ENCODE measurements at places on chromosomes 3 and 15.

DNA sequence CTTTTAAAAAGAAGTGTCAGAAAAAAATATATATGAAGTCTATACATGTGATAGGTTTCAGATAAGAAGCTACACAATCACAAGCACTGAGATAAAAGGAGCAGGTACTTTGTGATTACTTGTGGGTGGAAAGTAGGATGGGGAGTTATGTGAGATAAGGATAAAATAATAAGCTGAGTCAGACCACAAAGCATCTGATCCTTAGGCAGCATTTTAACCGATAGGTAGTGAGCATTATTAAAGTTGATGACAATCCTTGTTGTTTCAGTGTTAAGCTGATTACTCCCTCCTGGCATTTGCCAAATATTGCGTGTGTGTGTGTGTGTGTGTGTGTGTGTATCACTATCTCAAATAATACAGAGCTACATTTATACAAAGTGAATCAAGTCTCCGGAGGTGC, 483.1 kb downstream of the NAALADL2 start:
- no peaks in the 10 kb centered on the region for H3K27me3 ChIP-seq
- H3K4me1 ChIP-seq, result no peaks in the 10 kb centered on the region
- DNase-seq, result no peak
- H3K36me3 ChIP-seq, result no peaks in the 10 kb centered on the region
- H3K4me3 ChIP-seq, result no peak overlapping the region

DNA sequence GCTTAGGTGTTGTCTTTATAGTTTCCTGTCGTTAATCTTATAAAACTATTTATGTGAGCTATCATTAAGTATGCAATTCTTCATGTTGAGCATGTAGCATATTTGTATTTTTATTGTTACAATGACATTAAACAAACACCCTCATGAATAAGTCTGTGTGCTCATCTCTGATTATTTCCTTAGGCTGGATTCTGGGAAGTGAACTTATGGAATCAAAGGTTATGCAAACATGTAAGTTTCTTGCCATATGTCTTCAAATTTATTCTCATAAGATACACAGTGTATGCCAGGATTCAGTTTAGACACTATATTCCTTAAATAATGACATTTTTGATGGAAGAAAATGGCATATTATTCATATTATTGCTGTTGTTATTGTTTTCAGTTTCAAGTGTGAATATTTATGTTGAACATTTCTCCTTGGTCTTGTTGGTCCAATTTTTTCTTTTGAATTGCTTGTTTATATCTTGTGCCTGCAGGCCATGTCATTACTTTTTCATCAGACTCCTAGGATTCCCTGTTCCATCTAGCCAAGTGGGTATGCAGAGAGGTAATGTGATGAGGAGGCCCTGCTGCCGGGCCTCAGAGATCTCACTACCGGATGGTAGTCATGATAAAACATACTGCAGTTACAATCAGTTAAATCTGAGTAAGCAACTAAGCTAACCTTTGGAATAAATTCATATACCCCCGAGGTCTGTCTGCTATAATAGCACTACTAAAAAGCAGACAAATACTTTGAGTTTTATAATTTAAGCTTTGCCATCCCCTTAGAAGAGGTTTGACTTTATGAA, 684.3 kb upstream of the SGO1 start:
- H3K27me3 ChIP-seq, result no peaks in the 10 kb centered on the region
- H3K36me3 ChIP-seq, result peaks cover under 1% of the 10 kb centered on the region
- H3K4me3 ChIP-seq, result no peak overlapping the region
- no peak for DNase-seq
- no peaks in the 10 kb centered on the region for H3K4me1 ChIP-seq

DNA sequence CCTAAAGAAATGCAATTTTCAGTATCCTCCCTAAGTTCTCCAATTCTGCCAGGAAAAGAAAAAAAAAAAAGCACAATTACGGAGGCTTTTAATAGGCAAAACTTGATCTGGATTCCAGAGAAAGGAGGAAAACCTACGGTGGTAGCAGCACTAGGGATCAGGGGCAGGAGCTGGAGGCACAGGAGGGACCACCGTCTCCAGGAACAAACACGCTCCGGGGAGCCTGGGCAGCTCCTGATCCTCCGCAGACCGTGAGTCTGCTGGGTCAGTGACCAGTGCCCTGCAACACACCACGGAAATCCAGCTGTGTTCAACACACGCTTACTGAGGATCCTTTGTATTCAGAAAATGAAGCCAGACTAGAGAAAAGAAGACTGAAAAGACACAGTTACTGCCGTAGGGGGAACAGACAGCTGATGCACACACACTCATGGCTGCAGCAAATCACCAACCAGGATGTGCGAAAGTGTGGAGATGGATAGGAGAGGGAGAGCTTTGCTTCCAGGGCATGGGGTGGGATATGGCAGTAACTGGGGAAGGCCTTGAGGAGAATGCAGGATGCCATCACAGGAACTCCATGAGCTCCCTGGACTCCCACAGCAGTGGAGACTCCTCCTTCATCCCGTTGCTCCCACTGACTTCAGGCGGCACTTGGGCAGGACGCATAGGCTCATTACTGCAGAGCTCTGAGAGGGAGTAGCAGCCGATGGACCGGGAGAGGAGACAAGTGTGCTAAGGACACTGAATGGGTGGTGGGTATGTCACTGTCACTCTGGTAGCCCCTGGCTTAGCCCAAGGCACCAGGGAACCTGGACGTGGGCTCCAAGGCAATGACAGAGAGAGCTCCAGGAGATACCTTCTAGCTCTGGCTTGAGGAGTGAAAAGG, 167.0 kb downstream of the ATP10A start:
- no peak overlapping the region for H3K4me3 ChIP-seq
- H3K4me1 ChIP-seq, result no peaks in the 10 kb centered on the region
- no peak overlapping the region for H3K27ac ChIP-seq
- no peaks in the 10 kb centered on the region for H3K27me3 ChIP-seq
- H3K36me3 ChIP-seq, result peaks cover 33% of the 10 kb centered on the region

DNA sequence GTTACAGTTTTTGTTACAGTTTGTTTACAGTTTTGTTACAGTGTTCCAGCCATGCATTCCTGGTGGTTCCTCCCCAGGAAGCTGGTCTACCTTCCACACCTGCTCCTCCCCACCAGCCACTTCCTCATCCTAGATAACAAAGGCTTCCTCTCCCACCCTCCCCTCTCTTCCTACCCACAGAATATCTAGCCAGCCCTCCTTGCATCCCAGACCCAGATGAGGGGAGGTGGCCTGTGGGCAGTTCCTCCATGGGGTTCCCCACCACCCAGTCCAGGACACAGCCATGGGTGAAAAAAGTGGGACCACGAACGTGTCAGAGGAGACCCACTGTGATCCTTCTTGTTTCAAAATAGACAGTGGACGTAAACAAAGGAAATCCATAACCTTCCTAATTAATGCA, 122.8 kb upstream of the ABHD17C start:
- H3K4me1 ChIP-seq, result no peaks in the 10 kb centered on the region
- H3K27ac ChIP-seq, result no peak overlapping the region
- no peak overlapping the region for H3K4me3 ChIP-seq
- DNase-seq, result no peak
- peaks cover 9% of the 10 kb centered on the region for H3K27me3 ChIP-seq

GRCh38 chr15:92062505-92062904, 209.0 kb downstream of the SLCO3A1 start:
- no peaks in the 10 kb centered on the region for H3K27me3 ChIP-seq
- H3K4me3 ChIP-seq, result no peak overlapping the region
- no peaks in the 10 kb centered on the region for H3K4me1 ChIP-seq
- DNase-seq, result no peak
- H3K36me3 ChIP-seq, result no peaks in the 10 kb centered on the region

- H3K4me1 ChIP-seq, result no peaks in the 10 kb centered on the region
- DNase-seq, result no peak
- H3K36me3 ChIP-seq, result no peaks in the 10 kb centered on the region
- no peak overlapping the region for H3K4me3 ChIP-seq
- no peaks in the 10 kb centered on the region for H3K27me3 ChIP-seq
Measured at GRCh38 chr3:94616833-94617232, 554.0 kb downstream of the NSUN3 start.

GRCh38 chr3:181458857-181459256, 252.9 kb upstream of the SOX2 start:
- no peak overlapping the region for H3K27ac ChIP-seq
- no peaks in the 10 kb centered on the region for H3K4me1 ChIP-seq
- no peaks in the 10 kb centered on the region for H3K36me3 ChIP-seq

GRCh38 chr15:99282121-99282520, 30.8 kb downstream of the LRRC28 start:
- peaks cover 55% of the 10 kb centered on the region for H3K4me1 ChIP-seq
- peaks cover 18% of the 10 kb centered on the region for H3K36me3 ChIP-seq
- no peak for DNase-seq

DNA sequence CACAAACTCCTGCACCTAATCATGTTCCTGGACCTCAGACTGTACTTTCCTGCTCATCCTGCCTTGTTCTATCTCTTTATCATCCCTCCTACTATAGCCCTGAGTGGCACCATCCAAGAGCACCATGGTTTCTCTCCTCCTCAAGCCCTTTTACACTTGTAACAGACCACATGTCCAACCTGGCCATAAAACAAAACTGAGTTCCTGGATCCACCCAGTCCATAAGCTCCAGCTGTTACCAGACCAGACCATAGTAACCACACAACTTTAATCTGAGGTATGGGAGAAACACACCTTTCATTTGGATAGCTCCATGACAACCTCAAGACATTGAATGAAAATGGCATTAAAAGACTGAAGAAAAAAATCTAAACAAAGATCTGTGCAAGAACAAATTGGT, 9.1 kb downstream of the TM4SF18 start:
- H3K4me3 ChIP-seq, result no peak overlapping the region
- no peaks in the 10 kb centered on the region for H3K27me3 ChIP-seq
- H3K27ac ChIP-seq, result no peak overlapping the region

DNA sequence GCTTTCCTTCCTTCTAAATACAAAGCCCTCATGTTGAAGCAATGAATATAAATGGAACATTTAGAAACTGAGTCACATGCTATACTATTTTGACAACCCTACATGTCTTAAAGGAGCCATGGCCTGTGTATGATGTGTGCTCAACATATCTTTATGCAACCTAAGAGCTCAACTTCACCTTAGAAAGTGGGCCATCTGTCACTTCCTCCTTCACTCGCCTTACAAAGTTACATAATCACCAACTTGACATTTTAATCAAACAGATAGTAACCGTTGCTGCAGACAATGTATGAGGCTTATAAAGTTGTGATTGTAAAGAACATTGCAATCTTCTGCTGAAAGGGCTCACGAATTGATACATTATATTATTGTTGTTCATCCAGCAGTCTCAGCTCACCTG, 163.6 kb downstream of the SERPINI1 start:
- H3K27me3 ChIP-seq, result peaks cover 8% of the 10 kb centered on the region
- no peak for DNase-seq
- no peaks in the 10 kb centered on the region for H3K4me1 ChIP-seq
- no peak overlapping the region for H3K27ac ChIP-seq

DNA sequence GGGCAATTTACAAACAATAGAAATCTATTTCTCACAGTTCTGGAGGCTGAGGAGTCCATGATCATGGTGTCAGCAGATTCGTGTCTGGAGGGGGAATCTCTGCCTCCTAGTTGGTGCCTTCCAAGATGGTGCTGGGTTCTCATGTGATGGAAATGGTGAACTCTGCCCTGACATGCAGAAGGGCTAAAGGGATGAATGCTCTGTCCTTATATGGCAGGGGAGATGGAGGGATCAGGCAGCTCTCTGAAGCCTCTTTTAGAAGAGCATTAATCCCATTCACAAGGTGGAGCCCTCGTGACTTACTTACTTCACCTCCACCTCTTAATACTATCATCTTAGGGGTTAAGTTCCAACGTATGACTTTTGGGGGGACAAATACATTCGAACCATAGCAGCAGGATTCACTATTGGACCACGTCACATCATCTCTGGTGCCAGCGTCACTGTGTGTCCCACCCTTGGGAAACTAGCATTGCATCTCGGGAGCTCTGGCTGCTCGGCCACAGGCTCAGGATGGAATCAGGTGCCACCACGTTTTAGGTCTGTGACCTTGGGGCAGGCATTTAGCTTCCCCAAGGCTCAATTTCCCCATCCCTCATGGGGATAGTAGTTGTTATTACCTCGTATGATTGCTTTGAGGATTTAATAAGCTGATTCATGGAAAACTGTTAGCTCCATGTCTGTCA, 53.0 kb downstream of the SV2B start:
- no peaks in the 10 kb centered on the region for H3K36me3 ChIP-seq
- H3K4me3 ChIP-seq, result no peak overlapping the region
- H3K27me3 ChIP-seq, result peaks cover 39% of the 10 kb centered on the region
- H3K4me1 ChIP-seq, result no peaks in the 10 kb centered on the region
- no peak for DNase-seq

GRCh38 chr3:181329024-181329423, 339.5 kb upstream of the DNAJC19 start:
- no peak overlapping the region for H3K27ac ChIP-seq
- no peaks in the 10 kb centered on the region for H3K36me3 ChIP-seq
- H3K4me3 ChIP-seq, result no peak overlapping the region

GRCh38 chr3:46857485-46858341, 5.5 kb downstream of the MYL3 start:
- no peak for DNase-seq
- H3K27ac ChIP-seq, result no peak overlapping the region
- peaks cover 5% of the 10 kb centered on the region for H3K27me3 ChIP-seq
- H3K4me1 ChIP-seq, result no peaks in the 10 kb centered on the region

DNA sequence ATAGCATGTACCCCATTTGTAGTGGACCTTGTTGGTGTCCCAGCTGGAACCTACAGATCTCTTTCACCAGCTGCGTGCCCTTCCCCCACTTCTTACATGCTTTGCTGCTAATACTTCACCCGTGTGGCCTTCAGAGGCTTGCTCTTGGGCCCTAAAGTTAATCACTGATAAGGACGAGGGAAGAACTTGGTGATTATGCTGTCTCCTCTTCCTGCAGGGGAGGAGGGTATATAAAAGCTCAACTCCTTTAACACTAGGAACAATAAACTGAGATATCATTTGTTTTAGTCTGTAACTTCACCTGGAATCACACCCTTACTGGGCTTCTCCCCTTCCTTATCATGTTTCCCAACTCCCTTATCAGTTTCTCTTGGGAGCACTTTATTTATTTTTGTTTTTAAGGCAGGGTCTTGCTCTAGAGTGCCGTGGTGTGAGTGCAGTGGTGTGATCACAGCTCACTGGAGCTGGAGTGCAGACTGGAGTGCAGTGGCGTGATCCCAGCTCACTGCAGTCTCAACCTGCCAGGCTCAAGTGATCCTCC, 43.2 kb upstream of the PIK3R4 start:
- no peaks in the 10 kb centered on the region for H3K4me1 ChIP-seq
- no peak overlapping the region for H3K4me3 ChIP-seq
- DNase-seq, result no peak
- no peaks in the 10 kb centered on the region for H3K36me3 ChIP-seq
- H3K27me3 ChIP-seq, result peaks cover 3% of the 10 kb centered on the region

DNA sequence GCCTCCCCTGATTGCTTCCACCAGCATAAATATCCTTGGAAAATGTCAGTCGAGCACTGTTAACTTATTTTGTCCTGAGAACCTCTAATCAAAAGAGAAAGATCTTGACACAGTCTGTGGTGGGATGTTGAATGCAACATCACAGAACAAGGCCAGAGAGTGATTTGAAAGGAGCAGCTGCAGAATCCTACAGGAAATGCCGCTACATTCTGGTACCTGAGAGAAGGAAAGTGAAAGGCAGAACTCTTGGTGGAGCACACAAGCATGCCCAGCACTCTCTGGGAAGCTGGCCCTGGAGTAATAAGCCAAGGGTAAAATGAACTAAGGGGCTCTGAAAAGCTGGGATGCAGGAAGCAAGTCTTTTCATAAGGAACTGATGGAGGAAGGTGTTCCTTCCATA, 75.8 kb downstream of the CBLB start:
- no peak overlapping the region for H3K4me3 ChIP-seq
- DNase-seq, result no peak
- H3K27ac ChIP-seq, result peak overlapping the region; percentile 43
- peaks cover 64% of the 10 kb centered on the region for H3K36me3 ChIP-seq
- H3K4me1 ChIP-seq, result peaks cover 77% of the 10 kb centered on the region
- no peaks in the 10 kb centered on the region for H3K27me3 ChIP-seq

- DNase-seq, result no peak
- no peaks in the 10 kb centered on the region for H3K27me3 ChIP-seq
- no peak overlapping the region for H3K27ac ChIP-seq
- peaks cover 31% of the 10 kb centered on the region for H3K4me1 ChIP-seq
- no peak overlapping the region for H3K4me3 ChIP-seq
Measured at GRCh38 chr15:58352026-58352929, 79.5 kb upstream of the LIPC start.
